Right cardiac atrium (tissue), 5 donors: ENCODE measurements at places on chromosomes 11 and 22.

DNA sequence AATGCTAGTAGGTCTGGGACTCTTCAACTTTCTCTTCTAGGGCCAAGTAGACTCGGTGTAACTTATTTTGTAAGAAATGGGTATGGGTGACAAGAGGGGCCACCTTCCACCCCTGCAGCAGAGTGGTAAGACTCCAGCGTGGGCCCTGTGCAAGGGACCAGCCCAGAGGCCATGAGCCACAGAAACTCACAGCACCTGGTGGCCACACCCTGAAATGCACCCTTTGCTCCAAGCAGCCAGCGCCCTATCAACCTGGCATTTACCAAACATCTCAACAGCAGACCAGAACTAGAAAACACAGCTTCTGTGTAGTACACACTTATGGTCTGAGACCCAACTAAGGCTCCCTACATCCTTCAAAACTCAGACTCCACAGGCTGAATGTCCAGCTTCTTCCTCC, 5.7 kb downstream of the CDCA5 start:
- DNase-seq = no peak

DNA sequence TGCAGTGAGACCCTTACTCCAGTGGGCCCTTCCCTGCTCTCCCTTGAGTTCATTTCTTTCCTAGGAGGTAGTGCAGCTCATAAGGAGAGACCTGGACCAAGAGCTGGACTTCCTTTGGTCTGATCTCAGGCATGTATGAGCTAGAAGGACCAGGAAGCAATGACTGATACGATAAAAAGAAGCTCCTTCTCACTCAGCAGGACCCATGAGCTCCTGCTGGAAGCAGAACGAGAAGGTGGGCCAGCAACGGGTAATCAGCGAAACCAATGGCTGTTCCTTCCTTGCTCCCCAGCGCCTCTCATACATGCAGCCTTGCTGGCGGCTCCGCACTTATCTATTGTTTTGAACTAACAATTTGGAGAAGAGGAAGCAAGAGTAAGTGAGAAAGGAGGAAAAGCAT, 56.8 kb downstream of the RPUSD4 start:
- no peak for DNase-seq

- DNase-seq = no peak
Measured at GRCh38 chr11:8026982-8027381, 39.8 kb downstream of the EIF3F start.

DNA sequence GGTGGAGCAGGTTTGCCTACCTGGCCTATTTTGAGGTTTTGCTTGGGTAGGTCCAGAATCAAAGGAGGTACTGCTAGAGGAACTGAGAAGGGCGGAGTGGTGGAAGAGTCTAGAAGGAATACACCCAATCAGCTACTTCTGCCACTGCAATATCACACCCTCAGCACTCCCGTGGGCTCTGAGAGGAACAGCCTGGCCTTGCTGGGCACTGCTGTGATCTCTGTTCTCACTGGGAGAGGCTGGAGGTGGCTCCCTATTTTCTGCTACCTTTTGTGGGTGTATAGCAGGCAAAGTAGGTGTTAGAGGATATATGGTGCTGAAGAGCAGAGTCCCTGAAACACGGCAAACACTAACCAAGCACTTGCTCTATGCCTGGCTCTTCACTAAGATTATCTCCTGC, 25.0 kb upstream of the IGSF22 start:
- no peak for DNase-seq

DNA sequence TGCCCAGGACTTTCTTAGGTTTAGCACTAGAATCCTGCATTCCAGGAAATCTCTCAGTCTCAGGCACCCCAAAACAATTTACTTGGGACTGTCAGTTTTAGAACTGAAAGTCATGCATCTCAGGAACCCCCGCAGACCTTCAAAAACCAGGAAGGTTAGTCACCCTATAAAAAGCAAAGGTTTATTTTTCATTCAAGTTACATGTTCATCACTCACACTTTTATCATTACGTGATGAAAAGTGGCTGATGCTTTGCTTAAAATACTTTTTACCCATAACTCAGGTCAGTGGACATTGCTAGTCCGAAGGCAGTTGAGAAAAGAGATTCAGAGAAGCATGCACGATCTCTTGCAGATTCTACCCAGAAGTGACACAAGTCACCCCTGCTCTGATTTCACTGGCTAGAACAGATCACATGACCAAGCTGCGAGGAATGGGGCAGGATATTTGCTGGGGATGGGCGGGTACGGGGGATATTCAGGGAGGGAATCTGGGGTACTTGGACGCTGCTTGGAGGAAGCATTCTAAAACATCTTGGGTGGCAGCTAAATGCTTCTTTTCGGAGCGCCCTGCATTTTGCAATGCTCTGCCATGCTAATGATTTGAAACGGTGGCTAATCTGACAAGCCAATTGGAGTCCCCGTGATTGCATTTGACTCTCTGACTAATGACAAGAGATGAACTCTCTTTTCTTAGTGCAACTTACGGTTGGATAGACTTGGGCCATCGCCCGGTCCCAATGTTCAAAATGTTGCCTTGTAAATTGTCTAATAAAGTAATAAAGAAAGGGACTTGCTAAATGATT, 110.2 kb downstream of the MIAT start:
- no peak for DNase-seq
